ENCODE measurements at places on chromosomes 1 and 21.

DNA sequence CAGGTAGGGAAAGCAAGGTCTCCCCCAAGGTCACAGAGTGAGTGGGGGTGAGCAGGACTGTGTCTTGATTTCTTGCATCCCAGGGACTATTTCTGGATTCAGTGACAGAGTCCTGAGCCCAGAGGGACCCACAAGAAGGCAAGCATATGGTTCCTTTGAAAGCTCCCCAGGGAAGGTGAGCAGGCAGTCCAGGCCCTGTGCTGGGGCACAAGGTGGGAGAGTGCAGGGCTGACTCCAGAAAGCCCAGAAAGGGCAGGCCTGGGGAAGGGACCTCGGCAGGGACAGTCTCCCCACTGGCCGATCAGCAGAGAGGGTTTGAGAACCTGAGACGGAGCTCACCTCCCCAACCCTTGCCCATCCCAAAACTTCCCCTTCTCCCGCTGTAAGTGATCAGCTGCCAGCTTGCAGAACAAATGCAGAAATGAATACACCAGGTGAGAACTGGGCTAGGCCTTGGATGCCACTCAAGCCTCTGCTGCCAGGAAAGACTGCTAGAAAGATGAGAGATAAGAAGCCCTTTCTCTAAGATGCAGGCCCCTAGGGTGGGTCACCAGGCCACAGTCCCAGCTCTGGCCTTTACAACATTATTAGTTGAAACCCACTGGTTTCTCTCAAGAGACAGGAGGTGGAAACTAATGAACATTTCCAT lies 121.0 kb downstream of the GLIS1 start:
- no peak for DNase-seq

GRCh38 chr1:246226041-246226440 lies 281.0 kb downstream of the SMYD3 start:
- no peak for DNase-seq

GRCh38 chr1:72186733-72187307 lies 95.5 kb downstream of the NEGR1 start:
- DNase-seq, result no peak

- no peak for DNase-seq
These were observed 17.4 kb upstream of the CD1D start for GRCh38 chr1:158163000-158163947.

DNA sequence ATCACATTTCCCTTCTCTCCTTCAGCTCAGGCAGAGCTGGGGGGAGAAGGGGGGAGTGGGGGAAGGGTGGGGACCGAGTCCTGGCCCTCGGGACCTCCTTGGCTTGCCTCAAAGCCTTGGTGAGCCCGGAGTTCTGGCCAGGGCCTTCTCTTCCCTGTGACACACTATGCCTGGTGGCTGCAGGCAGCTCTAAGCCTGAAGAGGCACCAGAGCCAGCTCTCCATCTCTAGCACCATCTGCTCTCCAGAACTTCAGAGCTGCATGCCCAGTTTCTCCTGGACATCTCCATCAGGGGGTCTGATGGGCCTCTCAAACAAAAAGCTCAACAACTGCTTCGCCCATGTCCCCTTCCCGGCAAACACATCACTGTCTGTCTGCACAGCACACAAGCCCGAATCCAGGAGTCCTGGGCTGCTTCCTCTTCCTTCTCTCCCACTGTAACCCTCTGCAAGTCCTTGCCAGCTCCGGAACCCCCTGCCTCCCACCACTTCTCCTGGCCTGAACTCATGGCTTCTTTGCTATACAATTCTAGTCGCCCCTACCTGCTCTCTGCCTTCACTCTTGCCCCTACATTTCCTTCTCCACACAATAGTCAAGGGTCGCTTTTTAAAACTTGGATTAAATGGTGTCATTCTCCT lies 26.5 kb downstream of the KIAA1614 start:
- no peak for DNase-seq

DNA sequence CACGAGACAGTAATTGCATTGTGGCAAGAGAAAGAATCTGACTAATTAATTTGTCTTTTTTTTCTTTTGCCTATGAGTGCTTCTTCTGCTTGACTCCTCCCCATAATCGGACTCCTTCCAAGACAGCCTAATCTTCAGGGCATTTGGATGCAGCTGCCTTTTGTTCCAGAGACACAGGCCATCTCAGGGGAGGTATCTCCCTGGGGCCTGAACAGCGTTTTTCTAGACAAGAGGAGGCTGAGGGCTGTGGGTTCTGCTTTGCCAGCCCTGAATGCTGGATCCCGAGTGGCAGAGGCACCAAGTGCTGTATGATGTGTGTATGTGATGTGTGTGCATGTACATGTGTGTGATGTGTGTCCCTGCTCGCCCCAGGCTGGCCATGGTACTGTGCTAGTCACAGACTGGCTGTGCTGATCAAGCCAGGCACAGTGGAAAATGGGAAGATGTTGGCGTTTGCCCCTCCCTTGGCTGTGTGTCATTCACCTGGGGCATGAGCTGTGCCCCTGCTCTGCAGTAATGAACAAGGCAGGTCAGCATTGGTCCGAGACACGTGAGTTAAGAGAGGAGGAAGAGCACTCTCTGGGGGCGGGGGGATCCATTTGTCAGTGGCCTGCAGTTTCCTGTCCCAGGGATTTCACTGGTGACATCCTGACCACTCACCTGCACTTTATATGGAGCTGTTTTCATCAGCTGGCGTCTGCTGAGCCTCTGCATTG lies 77.2 kb downstream of the ADARB1 start:
- no peak for DNase-seq

- DNase-seq, result no peak
These were observed 28.9 kb upstream of the LAPTM5 start for GRCh38 chr1:30786264-30786991.

- no peak for DNase-seq
These were observed 18.8 kb downstream of the CCSAP start for GRCh38 chr1:229323885-229324553.

DNA sequence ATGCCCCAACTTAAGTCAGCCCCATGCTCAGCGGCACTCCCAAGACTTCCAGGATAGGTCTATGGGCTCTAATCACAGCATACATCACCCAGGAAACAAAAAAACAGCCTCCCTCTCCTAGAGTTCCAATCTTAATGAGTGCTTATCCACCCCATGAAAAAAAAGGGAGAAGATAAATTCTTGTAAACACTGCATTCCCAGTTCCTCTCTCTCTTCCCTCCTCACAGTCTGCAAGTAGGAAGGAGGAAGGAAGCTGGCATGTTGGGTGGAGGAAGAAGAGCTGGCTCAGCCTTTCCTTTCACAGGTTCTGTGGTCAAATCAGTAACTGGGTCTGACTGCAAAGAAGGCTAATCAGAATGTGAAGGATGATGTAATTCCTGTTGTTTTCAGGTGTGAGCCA lies 69.9 kb upstream of the ZC3H11B start:
- no peak for DNase-seq

DNA sequence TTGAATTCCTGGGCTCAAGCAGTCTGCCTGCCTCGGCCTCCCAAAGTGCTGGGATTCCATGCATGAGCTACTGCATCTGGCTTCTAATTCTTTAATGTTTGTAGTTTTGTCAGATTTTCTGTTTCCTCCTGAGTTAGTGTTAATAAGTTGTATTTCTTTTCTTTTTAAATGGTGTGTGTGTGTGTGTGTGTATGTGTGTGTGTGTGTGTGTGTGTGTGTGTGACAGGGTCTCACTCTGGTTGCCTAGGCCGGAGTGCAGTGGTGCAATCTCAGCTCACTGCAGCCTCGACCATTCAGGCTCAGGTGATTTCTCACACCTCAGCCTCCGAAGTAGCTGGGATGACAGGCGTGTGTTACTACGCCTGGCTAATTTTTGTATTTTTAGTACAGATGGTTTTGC lies 50.2 kb downstream of the ADARB1 start:
- no peak for DNase-seq

GRCh38 chr1:182789138-182790076 lies at the start of gene NPL:
NPL (plus strand) TSS chr1:182789773; CDS start chr1:182794372, 4,599 bp downstream.
- DNase-seq, result peak; percentile 75

- DNase-seq, result no peak
These were observed 2.9 kb upstream of the ST6GALNAC5 start for GRCh38 chr1:76864383-76864782.

- DNase-seq, result peak; percentile 2
These were observed 28.2 kb upstream of the FCRL4 start for GRCh38 chr1:157626099-157626498.
